ENCODE measurements at places on chromosomes 6 and 20.

DNA sequence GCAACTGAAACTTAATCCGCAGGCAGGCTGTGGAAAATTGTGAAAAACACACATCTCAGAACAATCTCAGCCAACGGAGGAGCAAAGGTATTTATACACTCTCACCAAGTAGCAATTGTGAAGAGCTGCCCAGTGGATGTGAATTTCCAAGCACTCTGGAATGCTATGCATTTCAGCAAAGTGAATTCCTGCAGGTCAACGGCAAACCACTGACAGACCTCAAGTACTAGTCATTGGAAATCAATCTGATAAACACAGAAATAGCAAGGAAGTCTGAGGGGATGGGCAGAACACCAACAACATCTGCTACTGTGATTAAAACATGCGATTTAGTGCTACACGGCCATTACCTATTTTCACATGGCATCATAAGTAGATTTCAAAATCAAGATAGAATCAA lies 429.1 kb downstream of the HTR1B start:
- DNase-seq: no peak

DNA sequence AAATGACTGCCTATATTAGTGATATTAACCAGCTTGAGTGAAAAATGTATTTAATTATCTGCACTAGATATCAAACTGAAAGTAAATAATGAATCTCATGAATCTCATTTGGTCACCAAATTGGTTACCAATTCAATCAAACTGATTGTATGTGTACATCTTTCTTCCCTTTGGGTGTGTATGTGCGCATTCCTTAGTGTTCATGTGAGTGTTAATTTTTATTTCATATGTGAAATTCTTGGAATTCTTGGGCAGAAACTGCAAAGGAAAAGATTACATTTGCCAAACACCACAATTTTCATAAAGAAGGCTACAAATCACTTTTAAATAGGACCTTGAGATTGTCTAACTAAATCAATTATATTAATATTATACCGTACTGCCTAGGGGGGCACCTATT lies 648.4 kb upstream of the MARCKS start:
- DNase-seq: no peak

DNA sequence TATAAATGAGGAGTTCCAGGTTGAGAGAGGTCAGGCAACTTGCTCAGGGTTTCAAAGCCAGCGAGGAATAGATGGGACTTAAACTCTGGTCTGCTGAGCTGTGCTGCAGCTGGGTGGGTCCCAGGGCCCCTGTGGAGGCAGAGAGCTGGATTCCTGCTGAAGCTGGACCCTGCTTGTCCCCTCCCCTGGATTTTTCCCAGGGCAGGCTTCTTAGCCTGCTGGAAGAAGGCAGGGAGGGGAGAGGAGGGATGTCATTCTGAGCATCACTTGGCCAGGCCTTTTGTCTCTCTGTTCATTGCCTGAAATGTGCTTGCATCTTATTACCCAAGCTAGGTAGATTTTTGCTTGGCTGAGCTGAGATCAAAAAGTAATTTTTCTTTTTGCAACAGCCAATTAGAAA lies 133.7 kb downstream of the DHX35 start:
- no peak for DNase-seq

GRCh38 chr6:39902136-39902535 lies 32.1 kb downstream of the MOCS1 start:
- no peak for DNase-seq

DNA sequence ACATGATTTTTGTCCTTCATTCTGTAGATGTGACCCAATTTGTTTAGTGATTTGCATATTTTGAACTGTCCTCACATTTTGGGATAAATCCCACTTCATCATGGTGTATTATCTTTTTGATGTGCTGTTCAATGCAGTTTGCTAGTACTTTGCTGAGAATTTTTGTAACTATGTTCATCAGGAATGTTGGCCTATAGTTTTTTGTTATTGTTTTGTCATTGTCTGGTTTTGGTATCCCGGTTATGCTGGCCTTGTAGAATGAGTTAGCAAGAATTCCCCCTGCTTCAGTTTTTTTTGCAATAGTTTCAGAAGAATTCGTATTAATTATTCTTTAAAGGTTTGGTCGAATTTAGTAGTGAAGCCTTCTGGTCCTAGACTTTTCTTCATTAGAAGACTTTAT lies 11.9 kb downstream of the KIF25 start:
- DNase-seq: no peak

- no peak for DNase-seq
Measured at GRCh38 chr20:45611054-45611453, 18.5 kb upstream of the WFDC10A start.

- no peak for DNase-seq
Measured at GRCh38 chr20:10131732-10132345, 86.8 kb upstream of the SNAP25 start.

- DNase-seq: no peak
Measured at GRCh38 chr6:113649276-113649675, 207.9 kb upstream of the MARCKS start.

DNA sequence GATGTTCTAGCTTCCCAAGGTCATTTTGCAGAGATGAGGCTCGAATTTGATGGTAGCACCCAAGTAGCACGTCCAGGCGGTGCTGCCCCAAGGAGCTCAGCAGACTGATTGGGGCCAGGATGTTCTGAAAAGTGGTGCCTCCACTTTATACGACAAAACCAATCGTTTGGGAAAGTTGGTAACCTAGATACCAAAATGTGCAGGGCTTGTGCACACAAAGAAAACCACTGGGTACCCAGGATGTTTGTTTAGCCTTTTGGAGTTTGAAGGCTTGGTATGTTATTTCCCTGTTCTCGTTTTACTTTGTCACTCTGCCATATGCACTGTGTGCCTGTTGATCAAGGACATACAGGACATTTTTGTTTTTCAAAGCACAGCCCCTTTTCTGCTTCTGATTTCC lies 40.7 kb upstream of the PBOV1 start:
- no peak for DNase-seq

- no peak for DNase-seq
Measured at GRCh38 chr6:47535316-47536225, 58.0 kb downstream of the CD2AP start.

DNA sequence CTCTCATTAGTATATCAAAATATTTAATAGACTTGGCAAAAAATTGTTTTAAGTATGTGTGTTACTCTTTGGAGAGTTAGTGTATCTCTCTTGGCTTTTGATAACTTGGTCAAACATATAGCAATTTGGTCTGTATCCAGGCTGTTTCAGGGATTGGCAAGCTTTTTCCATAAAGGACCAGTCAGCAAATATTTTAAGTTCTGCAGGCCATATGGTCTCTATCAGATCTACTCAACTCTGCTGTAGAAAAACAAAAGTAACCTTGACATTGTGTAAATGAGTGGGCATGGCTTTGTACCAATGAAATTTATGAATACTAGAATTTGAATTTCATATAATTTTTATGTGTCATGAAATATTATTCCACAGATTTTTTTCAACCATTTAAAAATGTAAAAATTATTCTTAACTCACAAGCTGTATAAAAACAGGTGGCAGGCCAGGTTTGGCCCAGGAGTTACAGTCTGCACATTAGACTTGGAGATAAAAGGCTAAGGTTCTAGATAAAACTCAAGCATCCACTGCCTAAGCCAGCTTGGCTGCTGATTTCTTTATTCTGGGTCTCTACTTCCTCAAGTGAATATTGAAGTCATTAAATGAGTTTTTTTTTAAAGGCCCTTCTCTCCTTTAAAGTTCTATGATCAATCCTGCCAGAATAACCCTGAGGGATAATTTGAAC lies 13.7 kb downstream of the GSTA4 start:
- no peak for DNase-seq

DNA sequence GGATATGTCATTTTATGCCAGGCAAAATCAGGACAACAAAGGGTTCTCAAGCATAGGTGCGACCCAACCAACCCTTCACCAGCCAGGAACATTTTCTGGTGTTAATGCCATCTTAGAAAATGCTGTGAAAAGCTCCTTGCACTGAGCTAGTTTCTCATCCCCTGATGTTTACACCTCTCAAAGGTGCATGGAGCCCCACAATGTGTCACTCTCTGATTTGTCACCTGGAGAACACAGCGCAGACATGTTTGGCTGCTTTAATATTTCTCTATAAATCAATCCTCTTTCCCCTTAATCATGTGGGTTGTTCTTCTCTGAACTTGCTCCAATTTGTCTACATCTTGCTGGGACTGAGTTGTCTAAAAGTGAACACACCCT lies 244.3 kb downstream of the TSHZ2 start:
- no peak for DNase-seq

DNA sequence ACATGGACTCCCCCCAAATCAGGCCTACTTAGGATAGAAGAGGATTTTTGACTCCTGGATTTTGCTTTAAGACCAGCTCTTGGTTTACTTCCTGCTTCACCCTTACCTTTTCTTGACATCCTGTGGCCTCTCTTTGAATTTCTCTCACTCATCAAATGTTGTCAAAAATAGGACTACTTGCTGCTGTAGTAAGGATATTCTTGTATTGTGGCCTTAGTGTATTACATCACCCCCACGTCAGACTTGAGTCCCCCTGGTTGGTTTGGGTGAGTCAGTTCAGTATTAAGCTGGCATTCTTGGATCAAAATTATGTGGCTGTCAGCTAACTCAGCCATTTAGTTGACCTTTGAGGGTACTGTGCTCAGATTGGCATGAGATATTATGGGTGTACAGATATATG lies 1.1 kb downstream of the TPX2 start:
- DNase-seq: peak; percentile 26

DNA sequence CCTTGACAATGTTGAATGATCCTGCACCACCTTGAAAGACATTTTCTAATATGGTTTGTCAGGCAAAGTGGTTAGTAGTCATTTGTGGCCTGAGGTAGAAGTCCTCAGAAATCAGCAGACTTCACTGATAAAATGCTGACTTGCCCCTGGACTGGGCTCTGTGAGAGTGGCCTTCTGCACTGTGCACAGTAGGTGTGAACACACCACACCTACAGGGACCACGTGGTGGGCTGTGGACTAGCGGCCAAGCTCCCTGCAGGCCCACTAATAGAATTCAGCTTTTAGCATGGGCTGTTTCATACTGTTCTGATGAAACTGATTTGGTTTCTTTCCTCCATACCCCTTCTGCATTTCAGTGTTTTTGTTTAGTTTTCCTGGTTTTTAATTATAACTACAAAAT lies 7.3 kb downstream of the BPHL start:
- no peak for DNase-seq

DNA sequence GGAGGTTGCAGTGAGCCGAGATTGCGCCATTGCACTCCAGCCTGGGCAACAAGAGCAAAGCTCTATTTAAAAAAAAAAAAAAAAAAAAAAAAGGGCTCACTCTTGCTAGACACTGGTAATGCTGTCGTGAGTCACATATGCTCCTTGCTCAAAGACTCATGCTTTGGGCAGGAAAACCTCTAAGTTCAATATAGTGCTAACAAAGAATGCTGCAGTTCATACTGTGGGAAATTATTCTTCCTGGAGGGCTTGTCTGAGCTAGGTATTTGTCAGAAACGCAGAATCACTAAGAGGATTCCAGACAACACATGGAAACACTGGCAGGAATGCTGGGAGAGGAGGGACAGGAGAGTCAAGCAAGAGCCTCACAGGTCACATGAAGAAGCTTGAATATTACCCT lies 2.3 kb upstream of the LYRM2 start:
- no peak for DNase-seq

DNA sequence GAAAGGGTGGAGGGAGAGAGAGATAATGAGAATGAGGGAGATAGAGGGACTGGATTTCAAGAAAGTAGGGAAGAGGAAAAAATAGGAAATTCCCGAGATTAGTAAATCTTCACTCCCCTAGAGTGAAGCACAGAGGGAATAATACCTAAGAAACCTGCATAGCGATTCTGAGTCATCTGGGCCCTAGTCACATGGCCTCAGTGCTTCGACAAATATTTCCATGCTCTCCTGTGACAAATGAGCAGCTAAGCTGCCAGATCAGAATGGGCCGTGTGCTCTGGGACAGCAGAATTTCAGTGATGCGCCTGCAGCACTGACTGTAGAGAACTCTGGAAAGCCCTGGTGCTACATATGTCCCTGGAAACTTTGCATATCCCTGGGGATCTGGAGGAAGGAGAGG lies 48.6 kb upstream of the GRIK2 start:
- DNase-seq: no peak

DNA sequence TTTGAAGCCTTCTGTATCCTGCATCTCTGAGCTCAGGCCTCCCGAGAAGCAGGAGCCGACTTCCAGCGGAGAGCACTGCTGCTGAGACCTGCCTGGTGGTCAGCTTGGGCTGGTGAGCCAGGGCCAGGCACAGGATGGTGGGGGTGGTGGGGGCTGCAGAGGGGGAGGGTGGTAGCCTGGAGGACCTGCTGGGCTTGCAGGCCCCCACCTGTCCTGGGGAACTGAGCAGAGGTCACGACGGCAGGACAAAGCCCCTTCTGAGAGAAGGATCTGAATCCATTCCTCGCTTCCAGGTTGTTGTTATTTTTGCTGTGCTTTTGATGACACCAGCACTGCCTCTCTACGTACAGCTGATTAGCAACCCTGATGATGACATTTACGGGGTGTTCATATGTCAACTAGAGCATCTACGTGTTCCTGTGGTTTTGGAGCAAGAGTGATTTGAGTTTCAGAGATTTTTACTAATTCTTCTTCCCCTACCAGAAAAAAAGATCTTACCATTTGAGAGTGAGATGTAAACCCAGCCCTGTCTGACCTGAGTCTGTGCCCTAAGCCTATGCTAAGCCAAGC lies 35.7 kb upstream of the CD93 start:
- no peak for DNase-seq

DNA sequence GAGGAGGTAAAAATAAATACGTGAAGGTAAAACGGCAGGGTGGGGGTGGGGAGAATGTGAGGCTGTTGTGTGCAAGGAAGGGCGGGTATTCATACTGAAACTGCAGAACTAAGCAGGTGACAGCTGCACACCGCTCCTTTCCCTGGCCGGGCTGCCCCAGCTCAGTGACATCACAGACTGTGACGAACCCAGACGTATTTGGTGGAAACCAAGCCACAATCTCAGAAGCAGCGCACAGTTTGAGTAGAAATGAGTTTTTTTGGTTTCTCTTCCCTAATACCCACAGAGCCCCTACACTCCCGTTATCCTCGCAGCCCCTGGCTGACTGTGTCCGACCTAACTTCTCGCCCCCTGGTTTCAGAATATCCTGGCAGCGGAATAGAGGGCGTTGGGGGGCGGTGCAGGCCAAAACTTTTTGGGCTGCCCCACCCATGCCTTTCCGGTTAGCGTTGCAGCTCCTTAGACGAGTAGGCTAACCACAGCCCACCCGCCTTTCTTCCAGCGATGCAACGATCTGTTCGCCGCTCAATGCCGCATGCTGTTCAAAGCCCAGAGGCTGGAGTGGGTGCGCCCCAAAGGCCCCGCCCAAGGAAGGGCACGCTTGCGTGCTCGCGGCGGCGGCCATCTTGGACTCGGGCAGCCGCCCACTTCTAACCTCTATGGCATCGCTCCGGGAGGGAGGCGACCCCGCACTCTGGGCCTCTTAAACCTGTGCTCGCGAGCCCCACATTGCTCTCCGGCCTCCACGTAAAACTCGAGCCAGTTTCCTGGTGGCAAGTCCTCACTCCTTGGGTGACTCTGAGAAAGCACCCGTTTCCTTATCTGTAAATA lies 9.1 kb downstream of the BAK1 start:
- peak; percentile 96 for DNase-seq

GRCh38 chr20:48846516-48847492 lies 19.0 kb upstream of the PREX1 start:
- peak; percentile 88 for DNase-seq
